NCI-H1417 treated with DMSO at 0.1 percent for 48 hours (cell line): ENCODE measurements at places on chromosomes 4 and X.
A peak's percentile ranks its signal among the peaks of the same experiment; 100 is the strongest.

GRCh38 chrX:17967888-17968287 is 106.8 kb upstream of the RAI2 start:
- peak; percentile 94 for DNase-seq

- DNase-seq, result no peak
Measured at GRCh38 chrX:65697211-65697641, 29.8 kb downstream of the MSN start.

DNA sequence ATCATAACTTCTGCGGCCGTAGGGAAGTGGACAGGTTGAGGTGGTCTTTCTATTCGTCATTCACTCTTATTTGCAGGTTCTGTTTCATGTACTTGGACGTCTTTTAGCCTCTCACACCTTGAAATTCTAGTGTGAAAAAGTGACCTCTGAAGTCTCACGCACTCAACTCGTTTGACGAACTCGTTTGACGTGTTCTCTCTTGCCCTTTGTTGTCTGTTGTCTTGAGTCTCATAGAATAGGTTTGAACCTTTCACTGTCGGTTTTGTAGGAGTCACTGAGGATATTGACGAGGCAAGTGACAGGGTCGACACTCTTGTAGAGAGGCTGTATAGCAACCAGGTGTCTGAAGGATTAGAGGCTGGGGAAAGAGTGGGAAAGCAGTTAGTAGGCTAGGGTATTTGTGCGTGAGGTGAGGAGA is 1.1 kb upstream of the PGRMC2 start:
- DNase-seq, result no peak

GRCh38 chr4:83929550-83929949 is 393.6 kb downstream of the GPAT3 start:
- DNase-seq, result no peak

GRCh38 chr4:53043891-53044650 is 182.0 kb downstream of the RASL11B start:
- no peak for DNase-seq

GRCh38 chr4:180798036-180798577 is 1445.1 kb upstream of the TENM3 start:
- DNase-seq, result no peak

DNA sequence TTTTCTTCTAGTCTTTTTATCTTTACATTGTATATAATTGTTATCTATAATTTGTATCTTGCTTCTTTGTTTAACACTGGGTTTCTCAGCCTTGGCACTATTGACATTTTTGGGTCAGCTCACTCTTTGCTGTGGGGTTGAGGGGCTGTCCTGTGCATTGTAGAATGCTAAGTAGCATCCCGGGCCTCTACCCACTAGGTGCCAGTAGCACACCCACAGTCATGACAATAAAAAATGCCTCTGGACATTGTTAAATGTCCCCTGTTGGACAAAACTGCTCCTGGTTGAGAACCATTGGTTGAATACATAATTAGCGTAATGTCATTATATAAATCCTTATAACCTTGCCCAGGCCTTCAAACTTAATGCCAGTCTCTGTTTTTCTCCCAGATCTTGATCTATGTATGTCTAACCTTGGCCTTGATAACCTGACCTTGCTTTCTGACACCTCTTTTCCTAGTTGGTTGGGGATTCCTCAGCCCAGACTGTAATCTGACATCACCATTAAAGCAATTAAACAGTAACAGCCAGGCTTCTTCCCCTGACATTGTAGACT is 46.1 kb downstream of the DCX start:
- DNase-seq, result no peak

DNA sequence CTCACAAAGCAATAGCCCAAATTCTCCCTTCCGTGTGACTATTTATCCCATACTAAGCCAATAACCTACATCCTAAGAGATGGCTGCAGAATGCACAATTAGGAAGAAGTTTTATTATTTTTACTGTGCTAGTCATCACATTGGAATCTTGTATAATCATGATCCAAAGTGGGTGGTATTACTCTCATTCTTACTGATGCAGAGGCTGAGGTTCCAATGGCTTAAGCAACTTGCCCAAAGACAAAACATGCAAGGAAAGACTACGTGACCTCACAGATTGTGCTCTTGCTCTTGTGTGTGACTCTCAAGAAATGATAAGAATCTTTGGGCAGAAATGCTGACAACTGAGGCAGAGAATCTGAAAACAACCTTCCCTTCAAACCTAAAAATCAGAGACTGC is 212.2 kb downstream of the LDB2 start:
- DNase-seq, result no peak

- DNase-seq, result no peak
Measured at GRCh38 chr4:30870513-30870912, 150.3 kb downstream of the PCDH7 start.

GRCh38 chrX:11759172-11759460 is 1.1 kb downstream of the MSL3 start:
- no peak for DNase-seq

DNA sequence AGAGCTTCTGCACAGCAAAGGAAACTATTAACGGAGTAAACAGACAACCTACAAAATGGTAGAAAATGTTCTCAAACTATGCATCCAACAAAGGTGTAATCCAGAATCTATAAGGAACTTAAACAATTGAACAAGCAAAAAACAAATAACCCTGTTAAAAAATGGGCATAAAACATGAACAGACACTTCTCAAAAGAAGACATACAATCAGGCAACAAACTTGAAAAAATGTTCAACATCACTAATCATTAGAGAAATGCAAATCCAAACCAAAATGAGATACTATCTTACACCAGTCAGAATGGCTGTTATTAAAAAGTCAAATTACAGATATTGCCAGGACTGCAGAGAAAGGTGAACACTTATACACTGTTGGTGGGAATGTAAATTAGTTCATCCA is 309.6 kb upstream of the KLF3 start:
- DNase-seq, result no peak

- no peak for DNase-seq
Measured at GRCh38 chr4:147954850-147955249, 223.0 kb downstream of the ARHGAP10 start.

DNA sequence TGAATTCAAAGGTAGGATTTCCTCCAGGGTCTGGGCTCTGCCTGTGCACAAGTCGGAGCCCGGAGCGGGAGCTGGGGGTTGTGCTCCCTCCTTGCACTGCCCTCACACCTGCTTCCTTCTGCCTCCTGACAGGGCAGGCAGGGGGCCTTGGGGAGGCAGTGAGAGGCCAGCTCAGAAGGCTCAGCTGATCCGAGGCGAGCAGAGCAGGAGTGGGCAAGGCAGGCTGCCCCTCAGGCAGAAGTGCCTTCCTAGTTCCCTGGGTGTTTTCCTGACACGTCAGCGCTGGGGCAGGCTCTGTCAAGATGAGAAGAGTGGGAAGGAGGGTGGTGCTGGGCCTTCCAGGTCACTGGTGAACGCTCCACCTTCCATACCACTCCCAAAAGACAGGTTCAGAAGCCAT is 5.5 kb upstream of the IRAK1 start:
- no peak for DNase-seq

DNA sequence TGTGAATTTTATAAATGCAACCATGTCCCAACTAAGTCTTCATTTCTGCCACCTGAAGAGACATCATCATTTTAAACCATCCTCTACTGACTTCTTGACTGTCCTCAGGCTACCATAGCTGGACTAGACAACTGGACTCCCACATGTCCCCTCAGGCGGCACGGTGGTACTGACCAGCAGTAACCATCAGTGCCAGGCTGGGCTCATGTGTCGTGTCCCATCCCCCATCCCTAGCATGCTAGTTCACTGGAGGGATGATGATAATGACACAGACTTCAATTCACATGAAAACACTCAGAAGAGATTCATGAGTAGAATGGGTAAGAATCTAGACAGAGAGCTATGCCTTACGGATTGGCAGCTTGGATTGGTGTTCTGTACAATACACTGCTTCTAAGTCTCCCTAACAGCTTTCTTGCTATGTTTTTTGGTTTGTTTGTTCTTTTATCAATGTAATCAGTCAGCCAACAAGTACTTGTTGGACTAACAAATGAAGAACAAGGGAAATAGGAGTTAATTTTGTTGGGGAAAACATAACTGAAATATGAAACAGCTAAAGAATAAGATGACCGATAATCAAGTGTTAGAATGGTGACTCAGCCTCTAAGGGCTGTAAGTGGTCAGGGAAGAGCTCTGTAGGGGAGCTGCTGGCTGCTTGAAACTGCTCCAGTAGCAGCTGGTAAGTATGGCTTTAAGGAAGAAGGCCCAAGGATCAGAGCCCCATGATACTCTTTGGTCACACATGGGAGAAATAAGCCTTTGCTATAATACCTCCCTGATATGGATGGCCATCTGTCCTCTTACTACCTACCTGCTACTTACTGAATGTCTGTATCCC is 10.3 kb downstream of the ZDHHC9 start:
- no peak for DNase-seq

DNA sequence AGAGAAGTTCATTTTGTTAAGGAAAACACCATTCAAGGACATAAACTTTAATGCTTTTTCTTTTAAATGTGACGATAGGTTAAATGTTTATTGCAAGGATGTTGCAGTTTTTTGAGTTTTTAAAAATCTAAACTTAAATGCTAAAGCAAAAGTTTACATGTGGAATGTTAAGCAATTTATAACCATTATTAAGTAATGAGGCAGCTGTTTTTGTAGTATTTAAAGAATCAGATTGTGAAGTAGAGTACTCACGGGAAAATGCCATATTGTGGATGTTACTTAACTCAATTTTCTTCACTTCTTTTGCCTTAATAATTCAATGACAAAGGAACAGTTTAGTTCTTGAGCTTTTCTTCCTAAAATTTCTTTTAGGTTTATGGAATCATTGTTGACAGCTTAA is 43.5 kb downstream of the UBE2K start:
- no peak for DNase-seq

- DNase-seq, result no peak
Measured at GRCh38 chr4:33088713-33089112, 2368.5 kb downstream of the PCDH7 start.

GRCh38 chr4:62271107-62271506 is 1071.0 kb downstream of the ADGRL3 start:
- no peak for DNase-seq

DNA sequence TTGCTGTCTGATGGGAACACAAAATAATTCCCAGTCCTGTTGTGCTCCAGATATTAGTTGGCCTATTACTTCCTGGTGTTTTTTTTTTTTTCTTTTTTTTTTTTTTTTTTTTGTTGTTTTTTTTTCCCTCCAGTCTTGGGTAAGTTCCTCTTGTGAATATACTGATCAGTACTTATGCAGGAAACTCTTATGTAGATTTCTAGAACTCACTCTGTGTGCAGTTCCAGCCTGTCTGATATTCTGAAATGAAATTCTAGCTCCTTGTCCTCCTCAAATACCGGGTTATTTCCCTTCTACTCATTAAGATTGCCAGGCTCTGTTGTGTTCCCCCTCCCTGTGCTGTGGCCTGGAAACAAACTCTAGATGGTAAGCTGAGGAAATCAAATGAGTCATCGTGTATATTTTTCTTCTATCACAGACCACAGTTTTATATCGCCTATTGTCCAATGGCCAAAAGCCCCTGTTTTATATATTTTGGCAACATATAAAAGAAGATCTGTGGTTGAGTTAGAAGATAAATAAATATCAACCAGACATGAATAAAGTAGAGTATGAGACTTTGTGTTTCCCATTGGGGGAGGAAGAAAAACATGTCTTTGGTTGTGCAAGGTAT is 124.3 kb upstream of the UGT8 start:
- DNase-seq, result no peak

DNA sequence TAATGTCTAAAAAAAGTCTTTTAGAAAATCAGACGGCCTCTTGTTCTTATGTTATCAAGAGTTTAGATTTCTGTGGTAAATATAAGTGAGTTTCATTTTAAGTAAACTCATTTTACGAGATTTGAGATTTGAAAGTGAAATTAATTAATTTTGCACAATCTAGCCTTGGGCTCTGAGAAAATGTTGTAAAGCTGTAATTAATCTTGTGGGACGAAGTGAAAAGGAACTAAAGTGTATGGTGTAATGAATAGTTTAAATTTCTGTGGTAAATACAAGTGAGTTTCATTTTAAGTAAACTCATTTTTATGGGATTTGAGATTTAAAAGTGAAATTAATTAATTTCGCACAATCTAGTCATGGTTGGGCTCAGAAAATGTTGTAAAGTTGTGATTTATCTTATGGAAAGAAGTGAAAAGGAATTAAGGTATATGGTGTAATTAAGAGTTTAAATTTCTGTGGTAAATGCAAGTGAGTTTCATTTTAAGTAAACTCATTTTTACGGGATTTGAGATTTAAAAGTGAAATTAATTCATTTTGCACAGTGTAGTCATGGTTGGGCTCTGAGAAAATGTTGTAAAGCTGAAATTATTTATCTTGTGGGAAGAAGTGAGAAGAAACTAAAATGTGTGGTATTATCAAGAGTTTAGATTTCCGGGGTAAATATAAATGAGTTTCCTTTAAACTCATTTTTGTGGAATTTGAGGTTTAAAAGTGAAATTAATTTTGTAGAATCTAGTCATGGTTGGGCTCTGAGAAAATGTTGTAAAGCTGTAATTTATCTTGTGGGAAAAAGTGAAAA is 1.6 kb downstream of the SCML1 start:
- DNase-seq, result no peak

GRCh38 chr4:84159762-84160161 is 339.3 kb downstream of the NKX6-1 start:
- no peak for DNase-seq

GRCh38 chrX:139725720-139726119 is 17.8 kb upstream of the MCF2 start:
- no peak for DNase-seq

DNA sequence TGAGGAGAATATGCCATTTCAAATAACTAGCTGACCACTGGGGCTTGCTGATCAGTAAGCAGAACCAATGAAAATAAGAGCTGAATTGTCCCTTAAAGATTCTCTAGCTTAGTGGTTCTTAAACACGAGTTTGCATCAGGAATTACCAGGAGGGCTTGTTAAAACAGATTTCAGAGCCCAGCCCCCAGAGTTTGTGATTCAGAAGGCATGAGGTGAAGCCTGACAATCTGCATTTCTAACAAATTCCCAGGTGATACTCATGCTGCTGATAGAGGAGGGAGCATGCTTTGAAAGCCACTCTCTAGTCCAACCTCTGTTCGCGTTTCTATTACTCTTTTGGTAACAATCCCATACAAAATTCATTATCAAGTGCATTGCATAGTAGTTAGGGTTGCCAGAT is 35.5 kb downstream of the DCX start:
- DNase-seq, result no peak

- no peak for DNase-seq
Measured at GRCh38 chrX:78886550-78886949, 58.6 kb upstream of the P2RY10 start.

- no peak for DNase-seq
Measured at GRCh38 chrX:74179071-74179470, 124.9 kb upstream of the ZCCHC13 start.

- no peak for DNase-seq
Measured at GRCh38 chr4:82050796-82051195, 323.0 kb downstream of the HNRNPD start.

- no peak for DNase-seq
Measured at GRCh38 chr4:72558655-72559054, 10.4 kb downstream of the ADAMTS3 start.

- DNase-seq, result no peak
Measured at GRCh38 chr4:72378901-72379300, 190.1 kb downstream of the ADAMTS3 start.

DNA sequence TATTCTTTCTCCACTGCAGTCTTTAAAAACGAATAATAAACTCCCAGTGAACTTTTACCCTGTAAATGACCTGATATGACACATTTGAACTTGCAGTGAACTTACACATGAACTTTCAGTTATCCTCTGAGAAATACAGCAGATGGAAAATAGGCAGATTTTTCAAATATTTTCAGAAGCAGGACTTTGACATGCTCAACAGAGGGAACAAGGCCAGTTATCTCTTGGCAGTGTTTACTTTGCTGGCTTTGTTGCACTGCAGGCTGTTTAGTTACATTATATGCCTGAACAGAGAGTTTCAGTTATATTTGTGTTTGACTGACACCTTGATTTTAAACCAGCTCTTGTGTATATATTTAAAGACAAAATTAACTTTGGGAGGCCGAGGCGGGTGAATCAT is 47.6 kb upstream of the FGG start:
- DNase-seq, result no peak
